ENCODE measurements at places on chromosomes 13 and 19.

DNA sequence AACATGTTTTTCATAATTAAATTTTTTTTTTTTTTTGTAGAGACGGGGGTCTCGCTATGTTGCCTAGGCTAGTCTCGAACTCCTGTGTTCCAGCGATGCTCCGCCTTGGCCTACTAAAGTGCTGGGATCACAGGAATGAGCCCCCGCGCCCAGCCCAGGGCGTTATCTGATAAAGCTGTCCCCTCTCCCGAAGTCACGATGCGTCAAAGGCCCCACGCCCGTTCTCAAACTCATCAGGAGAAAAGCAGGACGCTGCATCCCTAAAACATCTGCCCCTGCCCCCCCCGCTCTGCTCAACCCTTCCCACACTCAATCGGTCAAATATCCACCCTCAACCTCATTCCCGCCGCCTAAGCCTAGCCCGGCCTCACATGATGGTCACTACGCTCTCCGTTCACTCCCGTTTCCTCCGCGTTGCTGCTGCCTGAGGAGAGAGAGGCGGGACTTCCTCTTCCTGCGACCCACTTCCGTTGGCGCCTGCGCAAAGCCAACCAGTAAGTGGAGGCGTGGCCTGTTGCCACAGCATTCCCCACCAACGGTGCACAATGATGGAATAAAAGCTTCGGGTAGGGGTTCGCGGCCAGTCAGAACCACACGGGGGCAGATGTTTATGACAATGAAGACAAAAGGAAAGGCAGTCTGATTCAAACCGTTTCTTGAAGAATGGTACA is at the start of gene SNRPD2:
SNRPD2 (minus strand) TSS at position 438 of the 671 bp plus-strand sequence; CDS start at position 373, 65 bp downstream.
- DNase-seq: peak; percentile 83

DNA sequence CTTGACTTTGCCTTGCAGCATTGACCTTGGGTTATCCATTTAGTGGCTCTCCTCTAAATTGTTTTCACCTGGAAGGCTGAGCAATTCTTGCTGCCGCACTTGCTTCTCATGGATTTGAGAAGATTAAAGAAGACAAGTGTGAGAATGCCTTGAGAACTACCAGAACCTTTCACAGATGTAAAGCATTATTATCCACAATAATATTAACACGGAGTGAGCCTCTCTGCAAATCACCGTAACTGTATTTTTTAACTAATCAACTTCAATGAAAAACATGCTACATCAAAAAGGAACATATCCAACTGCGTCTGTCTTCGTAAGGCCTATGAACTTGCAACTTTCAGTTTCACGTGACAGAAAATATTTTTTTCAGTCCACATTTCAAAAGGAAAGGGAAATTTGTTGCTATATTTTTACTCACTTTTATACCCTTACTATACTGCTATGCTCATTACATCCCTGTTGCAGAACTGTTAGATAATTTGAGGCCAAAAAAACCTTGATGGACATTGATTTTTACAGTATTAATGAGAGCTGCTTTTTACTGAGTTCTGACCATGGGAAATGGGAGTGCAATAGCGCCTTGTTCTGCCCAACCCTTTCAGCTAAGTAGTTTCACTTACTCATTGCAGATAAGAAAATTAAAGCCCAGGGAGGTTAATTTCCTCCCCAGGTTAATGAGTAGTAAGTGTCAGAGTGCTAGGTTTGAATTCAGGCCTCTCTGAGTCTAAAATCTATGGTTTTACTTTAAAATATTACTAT is 93.8 kb upstream of the RAP2A start:
- no peak for DNase-seq

DNA sequence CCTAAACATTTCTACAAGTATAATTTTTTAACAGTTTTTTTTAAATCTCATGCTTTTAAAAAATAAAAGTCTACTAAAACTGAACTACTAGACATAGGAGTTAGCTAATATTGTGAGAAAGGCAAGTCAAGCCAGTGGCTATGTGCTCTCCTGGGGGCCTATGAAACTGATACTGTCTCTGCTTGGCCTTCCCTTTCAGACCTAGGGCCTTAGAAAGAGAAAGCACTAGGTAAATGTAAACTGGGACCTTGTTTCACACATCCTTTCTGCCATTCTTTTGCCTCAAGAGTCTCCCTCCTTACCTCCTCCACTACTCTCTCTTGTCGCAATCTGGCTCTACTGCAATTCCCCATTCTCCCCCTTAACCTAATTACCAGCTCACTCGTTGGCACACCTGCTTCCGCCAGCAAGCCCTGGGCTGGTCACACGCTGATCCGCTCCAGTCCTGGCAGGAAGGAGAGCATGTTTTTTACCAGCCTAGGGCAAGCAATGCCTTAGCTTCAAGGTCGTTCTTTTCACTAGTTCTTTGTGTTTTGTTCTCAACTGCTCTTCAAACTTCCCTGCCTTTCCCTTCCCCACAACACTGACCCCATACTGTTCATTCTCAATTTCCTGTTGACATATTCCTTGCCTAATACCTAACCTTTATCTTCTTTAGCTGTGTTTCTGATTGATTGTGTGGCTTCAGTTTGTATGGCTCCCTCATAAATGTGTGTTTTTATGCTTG is 23.1 kb downstream of the TBC1D4 start:
- DNase-seq: no peak

GRCh38 chr19:48663667-48664066 is 9.2 kb downstream of the NTN5 start:
- DNase-seq: no peak

DNA sequence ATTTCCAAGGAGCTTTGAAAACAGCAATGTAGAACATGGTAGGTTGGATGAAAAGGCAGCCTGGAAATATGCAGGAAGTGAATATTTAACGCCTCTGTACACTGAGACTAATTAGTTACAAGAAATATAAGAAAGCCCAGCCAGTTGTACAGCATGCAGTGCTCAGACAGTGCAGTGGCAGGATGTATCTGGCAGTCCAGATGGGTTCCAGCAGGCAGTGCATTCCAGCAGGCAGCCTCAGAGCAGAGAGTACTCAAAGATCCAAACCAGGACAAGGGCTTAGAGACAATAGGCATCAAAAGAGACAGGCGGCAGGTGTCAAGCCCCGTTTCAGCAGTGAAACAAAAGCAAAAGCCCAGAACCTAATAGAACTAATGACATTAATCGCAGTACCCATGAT is 2776.3 kb downstream of the PCDH9 start:
- DNase-seq: no peak

- DNase-seq: no peak
These were observed 2.3 kb downstream of the RPL13A start for GRCh38 chr19:49489601-49490167.

- no peak for DNase-seq
These were observed 6.7 kb downstream of the POLR2E start for GRCh38 chr19:1088416-1089010.

- DNase-seq: no peak
These were observed 38.4 kb upstream of the CSNK1A1L start for GRCh38 chr13:37143911-37144310.

DNA sequence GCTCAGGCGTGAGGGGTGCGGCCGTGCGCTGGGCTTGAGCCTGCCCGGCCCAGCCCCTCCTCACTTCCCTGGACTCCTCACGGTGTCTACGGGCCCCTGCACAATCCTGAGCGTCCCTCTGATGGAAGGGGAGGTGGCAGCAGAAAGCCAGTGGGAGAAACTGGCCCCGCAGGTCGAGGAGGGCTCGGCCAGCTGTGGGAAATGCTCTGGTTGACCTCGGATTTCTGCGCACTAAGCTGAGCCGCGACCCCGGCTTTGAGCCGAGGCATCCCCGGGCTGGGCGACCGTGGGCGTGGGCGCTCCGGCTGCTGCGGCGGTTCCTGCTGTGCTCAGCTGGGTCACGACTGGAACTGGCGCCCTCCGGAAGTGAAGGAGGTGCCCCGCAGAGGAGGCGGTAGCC is 70.1 kb downstream of the ZNF208 start:
- DNase-seq: no peak

DNA sequence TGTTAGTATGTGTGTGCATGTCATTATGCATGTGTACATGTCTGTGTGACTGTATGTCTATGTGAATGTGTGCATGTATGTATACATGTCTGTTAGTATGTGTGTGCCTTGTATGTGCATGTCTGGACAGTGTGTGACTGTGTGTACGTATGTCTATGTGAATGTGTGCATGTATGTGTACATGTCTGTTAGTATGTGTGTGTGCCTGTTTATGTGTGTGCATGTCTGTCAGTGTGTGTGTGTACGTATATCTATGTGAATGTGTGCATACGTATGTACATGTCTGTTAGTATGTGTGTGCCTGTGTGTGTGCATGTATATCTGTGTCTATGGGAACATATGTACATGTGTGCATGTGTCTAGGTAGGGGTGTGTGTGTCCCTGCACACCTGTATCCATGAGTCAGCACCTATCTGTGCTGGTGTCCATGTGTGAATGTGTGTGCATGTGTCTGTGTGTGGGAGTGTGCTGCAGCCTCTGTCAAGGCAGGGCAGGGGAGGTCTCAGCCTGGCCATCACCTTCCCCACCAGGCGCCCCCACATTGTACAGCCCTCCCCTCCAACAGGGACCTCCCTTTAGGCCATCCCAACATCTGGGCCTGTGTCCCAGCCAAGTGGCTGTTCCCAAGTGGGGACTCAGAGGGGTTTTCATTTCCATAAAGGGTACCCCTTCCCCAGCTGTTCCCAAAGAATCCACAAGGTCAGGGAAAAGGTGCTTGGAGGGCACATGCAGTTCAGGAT is 4.4 kb downstream of the GAS6 start:
- DNase-seq: no peak

DNA sequence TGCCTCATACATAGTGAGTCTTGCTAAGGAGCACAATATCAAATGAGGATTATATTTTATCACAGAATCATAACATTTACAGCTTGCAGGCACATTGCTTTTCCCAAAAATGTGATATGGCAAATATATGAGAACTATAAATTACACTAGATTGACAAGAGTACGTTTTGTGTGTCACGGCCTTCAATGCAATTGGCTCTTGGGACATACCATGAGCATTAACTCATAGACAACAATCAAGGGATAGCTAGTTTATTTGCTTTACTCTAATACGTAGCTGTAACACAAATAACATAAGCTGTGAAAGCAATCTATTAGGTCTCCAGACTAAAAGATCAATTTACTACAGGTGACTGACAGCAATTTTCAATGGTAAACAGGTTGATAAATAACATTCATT is 17.8 kb downstream of the LHFPL6 start:
- no peak for DNase-seq

- DNase-seq: no peak
These were observed 14.4 kb downstream of the IL17D start for GRCh38 chr13:20717581-20718542.

GRCh38 chr19:12913851-12914690 is 5.0 kb downstream of the SYCE2 start:
- no peak for DNase-seq

- DNase-seq: no peak
These were observed 28.5 kb upstream of the MATK start for GRCh38 chr19:3814648-3815047.

GRCh38 chr19:2846180-2846894 is 5.1 kb downstream of the ZNF555 start:
- no peak for DNase-seq

GRCh38 chr19:29145756-29146155 is 67.2 kb downstream of the UQCRFS1 start:
- no peak for DNase-seq

DNA sequence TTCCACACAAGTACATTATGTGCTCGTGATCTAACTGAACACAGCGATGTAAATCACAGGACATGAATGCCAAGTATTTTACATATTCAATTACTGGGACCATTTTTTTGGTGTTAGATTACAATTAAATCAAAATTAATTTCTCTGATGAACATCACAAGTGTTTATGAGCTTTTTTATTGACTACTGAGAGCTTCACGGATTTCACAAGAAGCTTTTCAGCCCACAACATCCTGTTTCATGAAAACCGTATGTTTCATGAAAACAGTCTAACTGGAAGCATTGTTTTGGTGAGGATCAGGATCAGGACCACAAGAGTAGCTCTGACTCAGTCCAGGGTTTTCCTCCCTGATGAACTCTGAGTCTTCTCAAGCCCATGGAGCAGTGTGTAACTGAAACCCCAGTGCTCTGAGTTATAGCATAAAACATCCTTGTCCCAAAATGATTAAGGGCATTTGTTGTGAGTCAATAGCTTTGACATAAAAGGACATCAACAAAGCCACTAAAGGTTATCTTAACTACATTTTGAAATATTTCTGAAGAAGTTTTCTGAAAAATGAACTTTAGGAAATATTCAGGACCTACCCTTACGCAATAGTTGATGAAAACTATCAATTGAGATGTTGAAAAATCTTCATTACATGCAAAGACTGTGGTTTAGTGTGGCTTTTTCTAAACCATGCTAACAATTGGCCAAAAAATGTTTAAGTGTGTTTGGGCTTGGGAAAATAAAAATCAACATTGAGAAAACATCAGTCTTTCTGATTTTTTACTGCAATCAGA is 49.3 kb downstream of the UFM1 start:
- DNase-seq: peak; percentile 64

Data from AG09319 (cell line).